BJ (cell line): ENCODE measurements at places on chromosomes 2 and 18.
A peak's percentile ranks its signal among the peaks of the same experiment; 100 is the strongest.

GRCh38 chr2:240433973-240434727, 1.3 kb upstream of the GPC1 start:
- peak; percentile 86 for DNase-seq

- peak; percentile 53 for DNase-seq
Measured at GRCh38 chr18:48470484-48471180, 61.4 kb upstream of the ZBTB7C start.

- DNase-seq: no peak
Measured at GRCh38 chr18:51655327-51655698, 457.8 kb upstream of the MEX3C start.

GRCh38 chr2:11514081-11514730, 19.6 kb upstream of the GREB1 start:
- DNase-seq: no peak
